ENCODE measurements at places on chromosomes 16 and 17.

- DNase-seq = peak; percentile 18
These were observed 38.2 kb downstream of the CLEC16A start for GRCh38 chr16:10982465-10983150.

- no peak for DNase-seq
These were observed 334.3 kb downstream of the C16orf95 start for GRCh38 chr16:86982912-86983311.

DNA sequence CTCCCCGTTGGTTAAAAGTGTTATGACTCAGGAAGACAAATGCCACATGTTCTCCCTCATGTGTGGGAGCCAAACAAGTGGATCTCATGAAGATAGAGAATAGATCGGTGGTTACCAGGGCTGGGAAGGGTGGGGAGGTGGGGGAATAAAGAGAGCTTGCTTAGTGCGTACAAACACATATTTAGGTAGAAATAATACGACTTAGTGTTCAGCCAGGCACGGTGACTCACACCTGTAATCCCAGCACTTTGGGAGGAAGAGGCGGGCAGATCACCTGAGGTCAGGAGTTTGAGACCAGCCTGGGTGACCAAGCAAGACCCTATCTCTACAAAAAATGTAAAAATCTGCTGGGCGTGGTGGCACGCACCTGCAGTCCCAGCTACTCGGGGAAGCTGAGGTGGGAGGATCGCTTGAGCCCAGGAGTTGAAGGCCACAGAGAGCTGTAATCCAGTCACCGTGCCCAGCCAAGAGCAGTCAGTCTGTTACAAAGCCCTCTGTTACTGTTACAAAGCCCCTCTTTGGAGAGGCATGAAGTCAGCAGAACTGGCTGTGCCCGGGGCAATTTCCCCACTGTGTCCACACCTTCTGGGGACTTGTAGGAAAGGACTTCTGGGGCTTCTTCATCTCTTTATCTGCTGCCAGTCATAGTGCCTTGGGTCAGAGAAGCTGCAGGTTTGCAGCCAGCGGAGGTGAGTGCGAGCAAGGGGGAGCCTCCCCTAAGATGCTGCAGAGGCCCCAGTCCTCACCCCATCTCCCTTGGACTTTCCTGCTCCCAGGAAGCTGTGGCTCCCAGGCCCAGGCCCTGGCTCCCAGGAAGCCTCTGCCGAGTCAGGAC lies 4.3 kb upstream of the ALDH3A1 start:
- DNase-seq = peak; percentile 26

DNA sequence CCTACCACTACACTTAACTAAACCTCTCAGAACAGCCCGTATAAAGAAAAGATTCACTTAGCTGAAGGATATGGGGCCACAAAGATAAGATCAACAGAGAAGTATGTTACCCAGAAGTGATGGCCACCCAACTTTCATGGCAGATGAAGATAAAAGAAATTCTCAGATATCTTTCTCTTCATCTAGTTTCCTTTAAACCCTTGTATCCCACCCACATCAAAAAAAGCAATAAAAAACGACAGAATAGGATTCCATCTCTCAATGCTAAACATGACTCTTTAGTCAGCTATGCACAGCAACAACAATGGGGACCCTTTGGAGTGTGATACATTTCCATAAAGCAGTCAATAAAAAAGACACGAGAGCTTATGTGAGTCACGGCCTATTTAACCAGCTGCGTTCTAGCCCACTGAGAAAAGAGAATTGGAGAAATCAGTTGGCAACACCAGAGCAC lies 86.6 kb downstream of the SNX11 start:
- no peak for DNase-seq

DNA sequence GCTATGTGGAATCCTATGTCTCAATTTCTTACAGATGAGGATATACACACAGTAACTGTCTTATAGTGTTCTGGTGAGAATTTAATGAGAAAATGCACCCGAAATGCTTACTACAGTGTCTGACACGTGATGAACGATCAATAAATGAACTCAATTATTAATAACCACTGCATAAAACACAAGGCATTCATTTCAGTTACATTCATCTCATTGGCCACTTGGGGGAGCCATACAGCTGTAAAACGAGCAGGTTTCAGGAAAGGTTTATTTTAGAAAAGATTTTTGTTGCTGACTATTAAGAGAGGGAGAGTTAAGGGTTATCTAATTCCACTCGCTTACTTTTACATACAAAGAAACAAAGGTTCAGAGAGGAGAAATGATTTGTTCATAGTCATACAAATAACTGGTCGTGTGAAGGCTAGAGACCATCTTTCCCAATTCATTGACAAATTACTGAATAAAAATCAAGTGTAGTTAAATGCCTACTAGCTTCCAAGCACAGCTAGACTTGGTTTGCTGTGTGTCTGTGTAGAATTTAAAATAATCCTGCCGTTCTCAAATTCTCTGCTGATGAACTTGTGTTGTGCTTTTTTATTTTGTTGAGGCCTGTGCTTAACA lies 160.1 kb downstream of the MAP2K4 start:
- peak; percentile 70 for DNase-seq

DNA sequence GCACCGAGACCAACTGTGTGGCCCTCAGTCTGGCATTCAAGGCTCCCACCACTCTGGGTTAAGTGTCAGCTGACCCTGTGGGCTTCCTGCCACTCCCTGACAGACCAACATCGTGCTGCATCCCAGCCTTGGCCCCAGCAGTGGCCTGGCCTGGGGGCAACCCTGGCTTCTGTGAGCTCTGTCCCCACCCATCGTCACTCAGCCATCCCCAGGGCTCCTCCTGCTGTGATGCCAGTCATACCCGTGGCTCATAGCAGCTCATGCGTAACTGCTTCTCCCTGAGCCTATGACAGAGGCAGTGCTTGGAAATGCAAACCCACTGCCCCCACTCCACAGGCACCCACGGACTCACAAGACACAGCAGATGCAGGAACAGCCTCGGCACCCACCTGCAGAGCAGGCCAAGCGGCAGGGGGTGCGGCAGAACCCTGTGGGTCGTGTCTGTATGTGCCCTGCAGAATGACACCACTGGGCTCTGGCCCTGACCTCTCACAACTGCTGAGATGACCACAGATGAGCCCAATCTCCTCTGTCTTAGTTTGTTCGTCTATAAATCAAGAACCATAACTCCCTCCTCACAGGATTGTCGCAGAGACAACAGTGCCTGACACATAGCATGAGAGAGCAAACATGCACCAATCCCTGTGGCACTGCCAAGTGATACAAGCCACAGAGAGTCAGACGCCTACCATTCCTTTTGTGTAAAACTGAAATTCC lies 26.6 kb downstream of the PIEZO1 start:
- DNase-seq = no peak

GRCh38 chr16:81238296-81239011 lies at the start of gene BCO1:
Gene BCO1, plus strand, starts transcription at chr16:81238689. Its CDS starts 220 bp downstream, at chr16:81238909.
- peak; percentile 8 for DNase-seq

- no peak for DNase-seq
These were observed 2.4 kb downstream of the SLC16A13 start for GRCh38 chr17:7038025-7038862.

DNA sequence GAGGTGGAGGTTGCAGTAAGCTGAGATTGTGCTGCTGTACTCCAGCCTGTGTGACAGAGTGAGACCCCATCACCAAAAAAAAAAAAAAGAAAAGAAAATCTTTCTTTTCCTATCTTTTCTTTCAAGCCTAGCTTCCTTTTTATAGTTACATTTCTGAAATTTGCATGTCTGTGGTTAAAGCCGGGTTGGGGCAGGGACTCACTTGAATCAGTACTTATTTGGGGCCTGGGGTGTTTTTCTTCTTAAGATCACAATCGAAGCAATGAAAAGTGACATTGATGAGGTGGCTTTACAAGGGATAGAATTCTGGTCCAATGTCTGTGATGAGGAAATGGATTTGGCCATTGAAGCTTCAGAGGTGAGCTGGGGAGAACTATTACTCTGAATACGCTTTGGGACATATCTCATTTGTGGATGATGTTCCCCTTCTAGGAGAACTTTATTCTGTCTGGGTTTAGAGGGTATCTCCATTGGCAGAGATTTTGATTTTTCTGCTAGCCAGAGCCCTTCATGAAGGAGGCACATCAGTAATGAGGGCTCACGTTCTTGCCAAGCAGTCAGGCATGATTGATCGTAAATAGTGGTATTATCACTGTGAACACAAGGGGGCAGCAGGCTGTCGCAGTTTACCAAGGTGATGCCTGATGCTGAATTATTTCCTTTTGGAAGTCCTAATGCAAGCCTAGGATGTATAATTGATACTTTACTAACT lies 14.3 kb downstream of the KPNB1 start:
- peak; percentile 59 for DNase-seq

DNA sequence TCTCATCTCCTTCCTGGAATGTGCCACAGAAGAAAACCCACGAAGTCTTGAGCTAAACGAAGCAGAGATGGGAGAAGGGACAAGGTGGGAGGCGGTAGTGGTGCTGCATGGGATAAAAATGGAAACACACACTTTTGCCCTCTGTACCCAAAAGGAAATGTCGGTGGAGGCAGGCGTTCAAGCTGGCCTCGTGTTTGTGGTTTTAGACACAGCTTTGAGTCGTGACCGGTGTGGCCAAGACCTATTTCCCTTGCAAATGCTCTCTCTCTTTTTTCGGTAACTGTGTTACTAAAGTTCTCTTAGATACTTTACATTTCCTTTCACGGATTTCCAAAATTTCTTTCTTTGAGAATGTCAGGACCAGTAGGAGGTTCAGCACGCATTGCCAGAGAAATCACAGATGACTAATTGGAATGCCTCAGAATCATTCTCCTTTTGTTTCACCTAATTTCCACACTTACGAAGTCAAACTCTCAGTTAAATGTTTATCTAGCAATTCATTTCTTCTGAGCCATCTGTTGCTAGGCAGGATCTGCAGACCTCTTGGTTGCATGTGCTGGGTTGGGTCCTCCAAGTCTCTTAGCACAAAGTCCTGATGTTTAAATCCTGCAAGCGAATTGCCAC lies 412.3 kb downstream of the MAF start:
- DNase-seq = no peak

DNA sequence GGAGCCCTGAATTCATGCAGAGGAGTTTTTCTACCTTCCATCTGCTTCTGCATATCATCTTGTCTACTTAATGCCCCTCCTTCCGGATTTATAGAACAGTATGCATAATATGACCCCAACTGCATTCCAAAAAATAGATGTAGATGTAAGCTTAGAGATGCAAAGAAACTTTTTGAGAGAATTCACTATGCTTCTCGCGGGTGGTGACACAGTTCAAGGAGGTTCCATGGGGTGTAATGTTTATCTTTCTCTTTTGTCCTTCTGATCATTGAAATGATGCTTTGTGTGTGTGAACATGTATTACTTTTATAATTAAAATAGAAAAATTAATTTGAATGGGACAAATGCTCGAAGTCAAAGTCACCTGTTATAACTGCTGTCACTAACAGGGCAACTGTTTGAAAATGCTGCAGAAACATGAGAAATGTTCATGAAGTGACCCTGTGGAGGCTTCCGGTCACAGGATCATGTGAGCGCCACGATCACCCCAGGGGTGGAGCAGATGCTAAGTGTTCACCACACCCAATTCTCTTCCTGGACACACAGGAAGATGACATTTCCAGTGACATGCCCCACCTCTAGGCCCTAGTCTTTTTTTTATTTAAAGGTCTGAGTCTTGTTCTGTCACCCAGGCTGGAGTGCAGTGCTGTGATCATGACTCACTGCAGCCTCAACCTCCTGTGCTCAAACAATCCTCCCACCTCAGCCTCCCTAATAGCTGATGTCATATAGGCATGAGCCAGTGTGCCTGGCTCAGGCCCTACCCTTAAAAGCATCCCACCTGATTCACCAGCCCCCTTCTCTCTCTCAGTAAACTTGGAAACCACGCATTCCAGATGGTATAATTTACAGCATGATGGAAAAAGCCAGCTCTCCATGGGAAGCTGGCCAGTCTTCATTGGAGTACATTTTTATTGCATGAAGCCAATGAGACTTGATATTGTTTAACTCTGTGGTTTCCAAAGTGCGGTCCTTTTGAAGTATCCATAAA lies 21.0 kb upstream of the AGRP start:
- DNase-seq = no peak

- DNase-seq = peak; percentile 31
These were observed 36.4 kb downstream of the AKAP1 start for GRCh38 chr17:57121308-57122042.

- peak; percentile 20 for DNase-seq
These were observed 43.6 kb downstream of the RNF157 start for GRCh38 chr17:76196675-76197074.

GRCh38 chr17:73600103-73600871 lies 44.0 kb downstream of the SDK2 start:
- DNase-seq = no peak

GRCh38 chr16:31265329-31266245 lies 5.8 kb downstream of the ITGAM start:
- DNase-seq = no peak

DNA sequence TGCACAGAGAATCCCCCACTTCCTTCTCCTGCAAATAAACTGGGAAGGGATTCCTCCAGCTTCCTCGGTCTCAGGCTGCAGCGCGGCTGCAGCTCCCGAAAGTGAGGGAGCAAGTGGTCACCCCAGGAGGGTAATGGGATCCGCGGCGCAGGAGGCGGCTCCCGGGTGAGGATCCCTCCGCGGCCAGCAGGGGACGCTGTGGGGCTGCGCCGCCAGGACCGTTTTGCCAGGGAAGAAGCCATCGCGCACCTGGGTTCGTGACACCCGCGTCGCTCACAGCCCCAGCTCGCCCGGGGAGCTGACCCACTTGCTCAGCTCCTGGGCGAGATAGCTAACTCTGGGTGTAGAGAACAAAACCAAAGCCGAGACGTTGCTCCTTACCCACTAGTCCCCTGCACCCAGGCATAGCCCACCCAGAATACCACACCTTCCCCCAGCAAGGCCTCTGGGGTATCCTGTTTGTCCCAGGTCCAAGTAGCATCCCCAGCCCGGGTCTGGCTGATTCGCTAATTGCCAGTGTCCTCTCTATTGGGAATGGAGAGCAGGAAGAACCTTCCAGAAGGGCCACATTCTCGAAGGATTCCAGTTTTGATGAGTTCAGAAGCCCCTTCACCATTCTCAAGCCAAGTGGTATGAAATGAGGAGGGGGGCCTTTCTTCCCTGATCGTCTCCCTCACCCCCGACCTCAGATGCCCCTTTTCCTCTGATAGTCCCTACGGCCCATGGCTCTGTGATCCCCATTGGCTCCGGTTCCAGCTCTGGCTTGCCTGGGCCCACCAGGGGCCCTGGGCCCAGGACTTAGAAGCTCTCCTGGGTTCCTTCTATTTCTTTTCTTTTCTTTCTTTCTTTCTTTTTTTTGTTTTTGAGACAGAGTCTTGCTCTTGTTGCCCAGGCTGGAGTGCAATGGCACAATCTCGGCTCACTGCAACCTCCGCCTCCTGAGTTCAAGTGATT lies 14.1 kb downstream of the CYGB start:
- peak; percentile 43 for DNase-seq

- DNase-seq = no peak
These were observed 14.5 kb upstream of the APRT start for GRCh38 chr16:88826070-88826840.

- no peak for DNase-seq
These were observed 4.6 kb upstream of the SLC12A3 start for GRCh38 chr16:56860226-56861020.
